Midbrain (tissue), 1 donor: ENCODE measurements at places on chromosomes 2 and 18.
A peak's percentile ranks its signal among the peaks of the same experiment; 100 is the strongest.

GRCh38 chr2:42722320-42723190 lies 41.4 kb downstream of the OXER1 start:
- DNase-seq = peak; percentile 28

DNA sequence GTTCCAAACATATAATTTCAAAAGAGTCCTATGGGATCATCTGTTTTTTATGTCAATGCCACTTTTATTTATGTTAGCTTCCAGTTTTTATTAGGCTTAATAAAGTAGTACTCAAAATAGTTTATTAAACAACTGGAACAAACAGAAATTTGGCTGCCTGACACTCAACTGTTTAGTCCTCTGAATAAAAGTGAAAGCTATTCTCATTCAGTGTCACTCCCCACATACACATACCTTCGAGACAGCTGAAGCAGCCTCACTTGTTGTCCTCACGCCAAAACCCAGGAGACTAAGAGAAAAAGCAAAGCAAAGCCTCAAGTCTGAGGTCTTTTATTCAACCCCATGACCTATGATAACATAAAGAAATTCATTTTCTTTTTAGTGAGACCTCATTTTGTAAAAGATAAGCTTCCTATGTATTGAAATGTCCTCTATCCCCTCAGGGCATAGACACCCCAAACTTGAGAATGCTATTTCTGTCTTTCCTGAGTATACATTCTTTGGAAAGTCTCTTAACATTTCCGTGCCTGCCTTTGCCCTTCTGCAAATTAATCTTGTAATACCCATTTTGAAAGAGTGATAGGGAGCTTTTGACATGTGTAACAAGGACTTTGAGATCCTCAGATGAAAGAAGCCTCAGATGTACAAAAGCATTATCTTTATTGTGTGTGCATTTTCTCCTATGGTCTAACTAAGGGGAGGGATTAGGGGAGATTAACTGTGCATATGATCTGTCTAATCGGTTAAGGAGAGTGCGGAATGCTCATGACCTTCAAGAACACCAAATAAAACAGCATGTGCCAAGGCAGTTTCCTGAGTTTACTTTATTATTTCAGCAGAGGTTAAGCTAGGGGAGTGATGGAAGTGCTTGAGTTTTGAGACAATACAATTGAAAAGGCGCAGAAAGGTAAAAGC lies 1523.7 kb upstream of the PIK3C3 start:
- no peak for DNase-seq

DNA sequence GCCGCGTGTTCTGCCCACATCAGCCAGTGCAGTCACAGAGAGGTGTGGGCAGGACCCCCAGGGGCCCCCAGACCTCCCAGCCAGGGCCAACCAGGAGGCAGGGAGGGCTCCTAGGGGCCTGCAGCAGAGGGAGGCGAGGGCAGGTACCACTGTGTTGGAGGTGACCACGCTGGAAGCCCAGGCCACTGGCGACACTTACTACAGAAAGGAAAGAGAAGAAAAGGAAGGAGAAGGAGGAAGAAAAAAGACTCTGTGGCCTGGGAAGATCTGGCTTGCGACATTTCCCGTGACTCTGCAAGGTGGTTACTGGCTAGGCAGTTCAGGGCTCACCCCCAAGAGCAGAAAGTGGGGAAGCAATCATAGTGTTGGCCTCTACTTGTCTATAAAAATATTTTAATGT lies 98.1 kb upstream of the BCL2L11 start:
- DNase-seq = no peak

DNA sequence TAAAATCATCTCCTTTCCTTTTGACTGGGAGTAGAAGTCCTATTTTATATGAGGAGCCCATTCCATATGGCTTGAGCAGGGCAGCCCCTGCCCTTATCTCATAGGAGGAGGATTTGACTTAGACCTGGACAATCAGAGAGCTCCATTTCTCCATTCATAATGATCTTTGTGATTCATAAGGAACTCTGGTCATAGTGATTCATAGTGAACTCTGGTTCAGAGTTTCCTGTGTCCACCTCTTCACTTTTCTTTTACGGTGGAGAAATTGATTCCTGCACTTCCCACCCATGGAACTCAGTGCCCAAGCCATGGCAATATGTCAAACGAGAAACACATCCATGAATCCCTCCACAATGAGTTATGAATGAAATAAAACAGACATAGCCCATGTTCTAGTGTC lies 12.8 kb upstream of the MYO3B start:
- DNase-seq = no peak

DNA sequence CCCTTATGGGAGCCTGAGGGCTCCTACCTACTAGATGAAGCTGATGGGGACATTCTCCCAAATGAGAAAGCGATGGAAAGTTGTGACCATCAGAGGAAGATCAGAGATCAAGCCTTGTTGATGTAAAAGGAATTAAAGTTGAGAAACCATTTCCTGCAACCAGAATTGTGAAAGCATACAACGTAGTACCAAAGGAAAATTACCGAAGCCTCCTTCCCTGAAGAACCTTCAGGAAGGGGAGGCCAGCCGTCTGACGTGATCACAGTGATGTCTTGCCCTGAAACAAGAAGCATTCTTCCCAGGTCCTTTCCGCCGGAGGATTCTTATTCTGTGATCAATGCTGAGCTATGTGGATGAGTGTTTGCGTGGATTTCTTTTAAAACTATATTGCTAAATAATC lies 211.6 kb upstream of the TNP1 start:
- DNase-seq = no peak

DNA sequence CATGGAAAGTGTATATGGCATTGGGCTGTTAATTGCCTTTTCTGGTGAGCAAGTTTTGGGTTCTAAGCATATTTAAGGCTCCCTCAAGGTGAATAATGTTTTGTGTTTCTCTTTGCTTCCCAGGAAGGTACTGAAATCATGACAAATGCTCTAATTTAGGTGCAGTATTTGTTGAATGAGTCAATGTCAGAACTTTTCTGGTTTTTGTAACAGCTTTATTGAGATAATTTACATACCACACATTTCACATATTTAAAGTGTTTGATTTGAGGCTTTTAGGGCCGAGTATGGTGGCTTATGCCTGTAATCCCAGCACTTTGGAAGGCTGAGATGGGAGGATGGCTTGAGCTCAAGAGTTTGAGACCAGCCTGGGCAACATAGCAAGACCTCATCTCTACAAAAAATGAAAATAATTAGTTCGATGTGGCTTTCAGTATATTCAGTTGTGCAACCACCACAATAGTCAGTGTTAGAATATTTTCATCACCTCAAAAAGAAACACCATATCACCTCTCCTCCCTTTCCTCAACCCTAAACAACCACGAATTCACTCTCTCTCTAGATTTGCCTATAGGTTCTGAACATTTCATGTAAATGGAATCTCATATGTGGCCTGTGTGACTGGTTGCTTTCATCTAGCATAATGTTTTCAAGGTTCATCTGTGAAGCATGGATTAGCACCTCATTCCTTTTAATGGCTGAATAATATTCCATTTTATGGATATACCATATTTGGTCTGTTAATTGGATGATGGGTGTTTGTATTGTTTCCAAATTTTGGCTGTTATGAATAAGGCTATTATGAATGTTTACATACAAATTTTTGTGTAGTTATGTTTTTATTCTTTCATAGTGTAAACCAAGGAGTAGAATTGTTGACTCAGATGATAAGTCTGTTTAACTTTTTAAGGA lies 54.9 kb downstream of the MGAT5 start:
- DNase-seq = no peak

DNA sequence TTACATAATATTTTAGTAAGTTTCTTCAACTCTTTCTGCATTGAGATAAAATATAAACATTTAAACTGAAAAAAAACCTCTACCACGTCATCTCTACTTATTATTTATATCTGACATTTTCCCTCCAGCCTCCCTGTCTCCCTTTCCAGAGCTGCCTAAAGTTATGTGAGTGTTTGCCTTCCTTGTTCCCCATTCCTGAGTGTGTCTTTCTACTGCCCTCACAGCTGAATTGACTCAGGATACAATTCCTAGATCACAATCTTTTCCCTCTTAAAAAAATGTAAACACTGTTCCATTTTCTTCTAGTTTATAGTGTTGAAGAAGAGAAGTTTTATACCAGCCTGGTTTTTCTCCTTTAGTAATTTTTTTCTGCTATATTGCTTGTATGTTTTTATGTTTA lies 5.3 kb downstream of the TRPM8 start:
- DNase-seq = no peak

DNA sequence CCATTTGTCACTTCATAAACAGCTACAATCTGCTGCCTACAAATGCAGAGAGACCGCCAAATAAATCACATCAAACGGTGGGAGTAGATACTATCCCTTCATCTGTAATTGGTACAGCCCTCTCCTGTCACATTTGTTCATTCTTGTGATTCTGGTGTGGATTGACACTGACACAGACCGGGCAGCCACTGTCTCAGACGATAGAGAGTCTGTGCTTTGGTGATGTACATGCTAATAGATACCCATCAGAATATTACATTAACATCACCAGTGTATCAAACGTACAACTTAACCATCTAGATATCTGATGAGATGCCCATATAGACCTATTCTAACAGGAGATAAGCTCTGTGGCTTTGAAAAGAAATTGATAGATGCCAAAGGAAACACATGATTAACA lies 419.7 kb upstream of the ZEB2 start:
- DNase-seq = peak; percentile 11

- DNase-seq = no peak
These were observed 164.5 kb downstream of the PMAIP1 start for GRCh38 chr18:60064271-60064670.

- DNase-seq = no peak
These were observed 37.9 kb downstream of the ODC1 start for GRCh38 chr2:10410001-10410822.

GRCh38 chr2:223054193-223054781 lies 2.3 kb downstream of the KCNE4 start:
- DNase-seq = no peak

DNA sequence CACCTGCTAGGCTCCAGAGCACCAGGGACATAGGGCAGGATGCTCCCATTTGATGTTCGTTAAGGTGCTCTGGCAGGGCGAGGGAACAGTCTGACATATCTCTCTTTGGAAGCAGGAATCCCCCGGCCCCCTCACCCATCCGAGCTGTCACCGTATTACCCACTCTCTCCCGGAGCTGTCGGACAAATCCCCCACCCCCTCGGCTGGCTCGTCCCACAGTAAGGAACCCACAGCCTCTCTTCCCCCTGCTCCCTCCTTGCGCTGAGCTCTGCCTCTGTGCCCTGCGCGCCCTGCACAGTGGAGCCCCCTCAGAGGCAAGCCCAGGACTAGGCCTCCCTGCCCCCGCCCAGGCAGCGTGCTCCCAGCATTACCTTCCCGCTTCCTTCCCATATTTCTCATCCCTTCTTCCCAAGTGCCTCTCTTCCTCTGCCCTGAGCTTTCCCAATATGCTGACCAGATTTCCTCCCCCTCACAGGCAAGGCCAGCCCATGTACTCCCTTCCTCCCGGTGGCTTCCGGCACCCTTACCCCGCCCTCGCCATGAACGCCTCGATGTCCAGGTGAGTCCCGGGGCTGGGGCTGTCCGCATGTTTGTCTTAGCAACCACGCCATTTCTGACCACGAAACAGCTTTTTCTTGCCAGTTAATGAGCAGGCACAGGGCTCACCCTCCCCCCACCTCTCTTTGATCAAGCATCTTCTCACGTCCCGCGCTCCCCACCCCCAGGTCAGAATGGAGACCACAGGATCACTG lies 23.8 kb downstream of the TGOLN2 start:
- DNase-seq = no peak

GRCh38 chr18:31791817-31792579 lies 31.3 kb upstream of the SLC25A52 start:
- no peak for DNase-seq
